ENCODE measurements at places on chromosomes 2 and 18. TPM values are rescaled to one million over a fixed set of nuclear protein-coding genes. Genes with fewer than 3 reads are reported as not detected.

DNA sequence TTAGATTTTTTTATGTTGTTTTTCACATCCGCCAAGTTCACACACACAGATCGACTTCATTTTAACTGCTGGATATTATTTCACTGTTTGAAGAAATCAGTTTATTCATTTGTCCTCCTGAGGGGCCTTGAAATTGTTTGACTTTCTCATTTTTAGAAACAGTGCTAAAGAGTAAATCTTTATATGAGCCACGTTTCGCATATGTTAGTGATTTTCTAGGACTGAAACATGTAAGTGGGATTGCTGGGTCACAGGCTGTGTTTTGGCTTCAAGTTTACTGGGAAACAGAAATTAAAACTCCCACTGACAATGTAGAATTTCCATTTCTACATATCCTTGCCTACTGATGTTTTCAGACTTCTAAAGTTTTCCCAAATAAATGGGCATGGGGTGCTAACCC, 363.8 kb downstream of the NCKAP5 start:
- DNase-seq: no peak
- no peak overlapping the region for H3K27ac ChIP-seq
- no peaks in the 10 kb centered on the region for H3K4me1 ChIP-seq
- no peaks in the 10 kb centered on the region for H3K36me3 ChIP-seq
- no peak overlapping the region for H3K4me3 ChIP-seq

DNA sequence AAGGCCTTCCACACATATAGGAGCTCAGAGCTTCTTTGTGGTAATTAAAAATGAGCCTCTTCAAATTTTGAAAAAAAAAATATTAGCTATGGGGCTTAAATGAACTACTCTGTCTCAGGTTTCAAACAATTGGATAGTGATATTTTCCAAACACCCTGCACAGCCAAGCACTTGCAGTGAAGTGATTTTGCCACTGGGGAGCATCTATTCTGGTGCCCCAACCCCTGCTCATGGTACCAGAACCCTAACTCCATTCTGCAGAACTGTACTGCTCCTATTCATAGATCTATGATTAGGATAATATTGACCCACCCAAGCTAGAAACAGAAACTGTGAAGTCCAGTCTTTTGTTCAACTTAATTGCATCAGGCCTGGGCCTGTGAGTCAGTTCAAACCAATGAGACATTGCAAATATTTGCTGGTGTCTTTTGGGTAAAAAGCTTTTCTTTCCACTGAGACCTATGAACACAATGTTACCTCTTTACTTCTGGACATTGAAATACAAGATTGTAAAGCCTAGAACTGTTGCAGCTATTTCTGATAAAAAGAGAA, 324.0 kb downstream of the GALNT13 start:
- no peak overlapping the region for H3K4me3 ChIP-seq
- H3K27me3 ChIP-seq: no peaks in the 10 kb centered on the region

- no peak for DNase-seq
- H3K27ac ChIP-seq: no peak overlapping the region
- H3K36me3 ChIP-seq: no peaks in the 10 kb centered on the region
- H3K27me3 ChIP-seq: no peaks in the 10 kb centered on the region
Observed at GRCh38 chr2:192498747-192499146, 304.0 kb upstream of the TMEFF2 start.

DNA sequence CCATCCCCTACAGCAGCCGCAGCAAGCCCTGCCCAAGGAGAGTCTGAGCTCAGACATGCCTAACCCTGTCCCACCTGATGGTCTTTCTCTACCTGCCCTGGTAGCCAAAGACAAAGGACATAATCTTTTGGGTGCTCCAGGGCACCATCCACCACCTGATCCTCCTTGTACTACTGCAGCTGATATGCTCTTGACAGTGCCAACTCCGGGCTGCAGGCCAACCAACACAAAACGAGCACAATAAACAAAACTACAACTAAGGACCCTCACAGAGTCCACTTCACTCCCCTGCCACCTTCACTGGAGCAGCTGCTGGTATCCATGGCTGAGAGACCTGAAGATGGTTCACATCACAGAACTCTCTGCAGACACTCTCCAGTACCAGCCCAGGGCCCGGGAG, 106.3 kb downstream of the GRB14 start:
- no peak for DNase-seq
- H3K27ac ChIP-seq: peak overlapping the region; percentile 45
- H3K4me3 ChIP-seq: no peak overlapping the region
- H3K36me3 ChIP-seq: no peaks in the 10 kb centered on the region
- peaks cover 25% of the 10 kb centered on the region for H3K4me1 ChIP-seq
- no peaks in the 10 kb centered on the region for H3K27me3 ChIP-seq

GRCh38 chr18:37440206-37440605, 125.4 kb downstream of the CELF4 start:
- peaks cover 40% of the 10 kb centered on the region for H3K27me3 ChIP-seq
- H3K4me3 ChIP-seq: no peak overlapping the region
- DNase-seq: no peak
- H3K36me3 ChIP-seq: no peaks in the 10 kb centered on the region

- no peak overlapping the region for H3K27ac ChIP-seq
- peaks cover 13% of the 10 kb centered on the region for H3K27me3 ChIP-seq
- no peaks in the 10 kb centered on the region for H3K36me3 ChIP-seq
Observed at GRCh38 chr18:76233876-76234675, 261.0 kb downstream of the ZNF516 start.

- DNase-seq: no peak
- H3K36me3 ChIP-seq: peaks cover 21% of the 10 kb centered on the region
- H3K27me3 ChIP-seq: no peaks in the 10 kb centered on the region
- H3K4me1 ChIP-seq: peaks cover 67% of the 10 kb centered on the region
- no peak overlapping the region for H3K4me3 ChIP-seq
- H3K27ac ChIP-seq: peak overlapping the region; percentile 88
Observed at GRCh38 chr2:168178520-168179324, 68.7 kb downstream of the STK39 start.

GRCh38 chr2:137508739-137509384, 455.4 kb upstream of the HNMT start:
- H3K4me1 ChIP-seq: no peaks in the 10 kb centered on the region
- H3K36me3 ChIP-seq: no peaks in the 10 kb centered on the region
- no peaks in the 10 kb centered on the region for H3K27me3 ChIP-seq
- H3K27ac ChIP-seq: no peak overlapping the region

- peaks cover 8% of the 10 kb centered on the region for H3K4me1 ChIP-seq
- no peak for DNase-seq
- no peak overlapping the region for H3K4me3 ChIP-seq
Observed at GRCh38 chr2:69372767-69373166, 14.3 kb downstream of the GFPT1 start.

DNA sequence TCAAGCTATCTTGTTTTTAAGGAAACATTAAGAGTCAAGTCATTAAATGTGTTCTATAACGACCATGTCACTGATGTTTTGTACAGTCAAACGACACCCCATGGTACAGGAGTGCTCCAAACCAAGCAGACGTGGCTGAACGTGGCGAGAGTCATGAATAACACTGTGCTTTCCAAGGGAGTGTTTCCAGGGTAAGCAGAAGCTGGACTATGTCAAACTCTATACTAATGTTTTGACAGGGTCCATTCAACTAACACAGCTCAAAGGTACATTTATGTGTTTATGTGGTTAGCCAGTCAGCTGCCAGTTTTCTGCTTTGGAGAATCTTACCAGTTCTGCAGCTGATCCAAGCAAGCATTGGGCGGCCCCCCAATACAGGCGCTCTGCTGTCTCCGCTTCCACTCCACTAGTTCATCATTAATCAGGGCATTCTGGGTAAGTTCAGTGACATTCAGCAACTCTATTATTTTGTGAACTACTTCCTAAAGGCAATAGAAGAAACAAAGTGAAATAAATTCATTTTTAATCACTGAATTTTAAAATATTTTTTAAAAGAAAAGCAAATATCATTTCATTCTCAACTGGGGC, 16.4 kb downstream of the STAT1 start:
- no peaks in the 10 kb centered on the region for H3K4me1 ChIP-seq
- no peaks in the 10 kb centered on the region for H3K27me3 ChIP-seq
- no peak overlapping the region for H3K4me3 ChIP-seq
- H3K27ac ChIP-seq: no peak overlapping the region
- H3K36me3 ChIP-seq: peaks cover 31% of the 10 kb centered on the region

DNA sequence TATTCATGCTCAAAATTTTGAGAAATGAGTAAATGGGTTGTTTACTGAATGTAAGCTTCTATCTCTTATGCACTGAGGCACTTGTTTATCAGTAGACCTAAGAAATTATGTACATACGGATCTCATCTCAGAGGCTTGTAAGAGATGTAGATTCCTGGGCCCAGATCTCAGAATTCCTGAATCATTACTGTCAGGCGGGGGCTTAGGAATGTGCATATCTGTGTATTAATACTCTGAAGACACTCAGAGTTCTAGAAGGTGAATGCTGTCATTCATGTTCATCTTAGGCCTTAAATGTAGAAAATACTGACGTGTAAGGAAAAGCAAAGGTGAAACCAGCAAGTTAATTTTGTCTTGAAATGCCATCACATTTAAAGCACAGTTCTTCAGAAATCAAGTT, 169.6 kb downstream of the FMNL2 start:
- no peak overlapping the region for H3K27ac ChIP-seq
- DNase-seq: no peak
- no peaks in the 10 kb centered on the region for H3K27me3 ChIP-seq

DNA sequence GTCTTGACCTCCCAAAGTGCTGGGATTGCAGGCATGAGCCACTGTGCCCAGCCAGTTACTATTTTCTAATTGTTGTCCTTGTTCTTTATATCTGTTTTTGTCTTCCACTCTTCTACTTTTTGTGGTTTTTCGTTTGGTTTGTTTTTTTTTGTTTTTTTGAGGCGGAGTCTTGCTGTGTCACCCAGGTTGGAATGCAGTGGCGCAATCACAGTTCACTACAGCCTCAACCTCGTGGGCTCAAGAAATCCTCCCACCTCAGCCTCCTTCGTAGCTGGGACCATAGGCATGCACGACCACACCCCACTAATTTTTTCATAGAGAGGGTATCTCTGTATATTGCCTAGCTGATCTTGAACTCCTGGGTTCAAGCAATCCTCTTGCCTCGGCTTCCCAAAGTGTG, 100.7 kb downstream of the EHBP1 start:
- H3K4me3 ChIP-seq: no peak overlapping the region
- no peaks in the 10 kb centered on the region for H3K4me1 ChIP-seq
- H3K27me3 ChIP-seq: no peaks in the 10 kb centered on the region
- no peak for DNase-seq
- H3K36me3 ChIP-seq: peaks cover 39% of the 10 kb centered on the region

DNA sequence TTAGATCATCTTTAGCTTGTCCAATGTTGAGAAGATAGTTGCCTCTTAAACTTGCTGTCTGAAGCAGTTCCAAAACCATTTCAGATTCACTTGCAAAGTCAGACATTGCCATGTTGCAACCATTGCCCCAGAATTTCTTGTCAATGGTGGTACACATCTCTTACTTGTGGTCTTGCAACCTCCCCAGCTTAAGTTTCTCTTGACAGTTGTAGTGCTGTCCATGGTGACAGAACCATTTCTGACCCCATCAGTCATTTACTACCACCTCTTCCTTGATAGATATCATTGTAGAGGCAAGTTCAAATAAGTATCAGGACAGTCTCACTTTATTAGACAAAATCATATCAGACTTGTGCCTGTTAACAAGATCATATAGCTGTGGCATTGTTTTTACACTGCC, 407.2 kb upstream of the HNRNPA3 start:
- H3K27me3 ChIP-seq: no peaks in the 10 kb centered on the region
- no peaks in the 10 kb centered on the region for H3K36me3 ChIP-seq
- no peaks in the 10 kb centered on the region for H3K4me1 ChIP-seq
- H3K27ac ChIP-seq: no peak overlapping the region
- no peak for DNase-seq
- no peak overlapping the region for H3K4me3 ChIP-seq

DNA sequence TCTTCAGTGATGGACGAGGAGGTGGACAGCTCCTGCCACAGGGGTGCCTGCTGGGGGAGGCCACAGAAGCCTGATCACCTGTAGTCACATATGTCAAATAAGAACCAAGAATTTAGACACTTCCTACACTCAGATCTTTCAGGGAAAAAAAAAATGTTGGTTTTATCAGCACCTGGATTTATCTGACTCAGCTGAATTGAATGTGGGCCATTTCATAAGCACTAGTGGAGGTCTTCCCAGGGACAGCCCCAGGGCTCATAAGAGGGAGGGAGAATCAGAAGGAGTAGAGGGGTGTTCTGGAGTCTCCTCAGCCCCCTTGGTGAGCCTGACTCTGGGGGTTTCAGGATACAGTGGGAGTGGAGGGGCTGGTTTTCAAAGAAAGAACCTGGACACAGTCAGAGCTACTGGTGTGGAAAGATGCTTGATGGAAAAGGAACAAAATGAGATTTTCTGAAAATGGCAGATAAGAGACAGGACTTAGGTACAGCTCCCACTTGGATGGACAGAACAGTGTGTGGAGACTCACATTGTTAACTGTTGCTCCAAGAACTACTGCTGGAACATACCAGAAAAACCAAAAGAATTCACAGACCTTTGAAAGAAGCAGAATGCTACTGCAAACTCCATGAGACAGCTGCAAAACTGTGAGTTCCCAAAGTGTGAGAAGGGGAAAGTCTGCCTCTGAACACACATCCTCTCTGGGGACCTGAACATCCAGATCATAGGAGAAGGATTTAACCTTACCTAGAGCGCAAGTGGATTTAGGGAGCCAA, 45.4 kb downstream of the LCT start:
- DNase-seq: no peak
- H3K27me3 ChIP-seq: no peaks in the 10 kb centered on the region
- no peaks in the 10 kb centered on the region for H3K36me3 ChIP-seq
- no peak overlapping the region for H3K27ac ChIP-seq
- no peaks in the 10 kb centered on the region for H3K4me1 ChIP-seq

- peaks cover 2% of the 10 kb centered on the region for H3K4me1 ChIP-seq
- no peaks in the 10 kb centered on the region for H3K36me3 ChIP-seq
- no peak for DNase-seq
- H3K27me3 ChIP-seq: no peaks in the 10 kb centered on the region
- no peak overlapping the region for H3K27ac ChIP-seq
Observed at GRCh38 chr2:19617257-19617848, 258.9 kb upstream of the OSR1 start.

TMEM214 gene
- total RNA-seq: 28.0 TPM

ST6GAL2 gene
- total RNA-seq: not detected

ASB18 gene
- total RNA-seq: not detected

C2orf78 gene
- total RNA-seq: not detected

MROH2A gene
- 0.04 TPM for total RNA-seq

CCDC141 gene
- total RNA-seq: not detected

CCDC68 gene
- 4.6 TPM for total RNA-seq

DES gene
- total RNA-seq: not detected

BOK gene
- total RNA-seq: 30.2 TPM

GAL3ST2 gene
- 0.72 TPM for total RNA-seq

DOCK10 gene
- total RNA-seq: not detected

CARF gene
- total RNA-seq: 3.7 TPM

UGT1A1 gene
- 0.22 TPM for total RNA-seq

TMEM247 gene
- not detected for total RNA-seq

BOLL gene
- not detected for total RNA-seq

Data from HepG2 (cell line).